ENCODE measurements at places on chromosomes 13 and 19. TPM values are rescaled to one million over a fixed set of nuclear protein-coding genes. Genes with fewer than 3 reads are reported as not detected.

The ZNF649 gene
- total RNA-seq, result 18.7 TPM

The ZNF575 gene
- total RNA-seq, result 0.17 TPM

The GRIK5 gene
- total RNA-seq, result 0.45 TPM

The MTUS2 gene
- 1.5 TPM for total RNA-seq

The CD33 gene
- not detected for total RNA-seq

The PLIN4 gene
- 9.3 TPM for total RNA-seq

The FXYD3 gene
- total RNA-seq, result 344 TPM

The PGLYRP1 gene
- not detected for total RNA-seq

The KLK3 gene
- total RNA-seq, result not detected

The CDX2 gene
- not detected for total RNA-seq

The OBI1 gene
- total RNA-seq, result 7.5 TPM

The RETN gene
- total RNA-seq, result not detected

The LRRC8E gene
- total RNA-seq, result 14.2 TPM

The ZNF382 gene
- 4.7 TPM for total RNA-seq

The MAST1 gene
- 0.50 TPM for total RNA-seq

The LGALS4 gene
- not detected for total RNA-seq

The LSR gene
- total RNA-seq, result 166 TPM

The CNN1 gene
- total RNA-seq, result not detected

The CD177 gene
- 1.8 TPM for total RNA-seq

The PTPRH gene
- 0.38 TPM for total RNA-seq

The ZNF460 gene
- total RNA-seq, result 75.0 TPM

The MYCBP2 gene
- 66.2 TPM for total RNA-seq

The ZNF835 gene
- 0.17 TPM for total RNA-seq

The PSG11 gene
- not detected for total RNA-seq

The FGF21 gene
- 0.88 TPM for total RNA-seq

The TPTE2 gene
- total RNA-seq, result not detected

The DIAPH3 gene
- total RNA-seq, result 18.4 TPM

The RSPH6A gene
- total RNA-seq, result 0.17 TPM

The C19orf81 gene
- total RNA-seq, result 1.1 TPM

The PEG3 gene
- 0.21 TPM for total RNA-seq

The DPF1 gene
- 3.2 TPM for total RNA-seq

The GAPDHS gene
- total RNA-seq, result not detected

The ZNF470 gene
- total RNA-seq, result 5.8 TPM

The ICAM5 gene
- total RNA-seq, result 21.7 TPM

The ZNF556 gene
- total RNA-seq, result 2.3 TPM

The C19orf67 gene
- total RNA-seq, result not detected

The TEX29 gene
- total RNA-seq, result not detected

The OR7A17 gene
- not detected for total RNA-seq

The NLRP8 gene
- not detected for total RNA-seq

The NCR1 gene
- total RNA-seq, result not detected

The FXYD1 gene
- total RNA-seq, result 1.9 TPM

The OR1I1 gene
- total RNA-seq, result not detected

The SYNGR4 gene
- total RNA-seq, result not detected

The CEACAM1 gene
- total RNA-seq, result 1.8 TPM

The MBOAT7 gene
- total RNA-seq, result 43.5 TPM

The CILP2 gene
- 0.67 TPM for total RNA-seq

The MIR17HG gene
- total RNA-seq, result 5.7 TPM

The C1QTNF9B gene
- total RNA-seq, result not detected

The CYSLTR2 gene
- total RNA-seq, result not detected

The TLE2 gene
- total RNA-seq, result 4.5 TPM

The ZNF700 gene
- total RNA-seq, result 8.2 TPM
